ENCODE measurements at places on chromosomes 1 and 21.

GRCh38 chr1:154352245-154352580, 26.9 kb downstream of the ATP8B2 start:
- DNase-seq = peak; percentile 42

DNA sequence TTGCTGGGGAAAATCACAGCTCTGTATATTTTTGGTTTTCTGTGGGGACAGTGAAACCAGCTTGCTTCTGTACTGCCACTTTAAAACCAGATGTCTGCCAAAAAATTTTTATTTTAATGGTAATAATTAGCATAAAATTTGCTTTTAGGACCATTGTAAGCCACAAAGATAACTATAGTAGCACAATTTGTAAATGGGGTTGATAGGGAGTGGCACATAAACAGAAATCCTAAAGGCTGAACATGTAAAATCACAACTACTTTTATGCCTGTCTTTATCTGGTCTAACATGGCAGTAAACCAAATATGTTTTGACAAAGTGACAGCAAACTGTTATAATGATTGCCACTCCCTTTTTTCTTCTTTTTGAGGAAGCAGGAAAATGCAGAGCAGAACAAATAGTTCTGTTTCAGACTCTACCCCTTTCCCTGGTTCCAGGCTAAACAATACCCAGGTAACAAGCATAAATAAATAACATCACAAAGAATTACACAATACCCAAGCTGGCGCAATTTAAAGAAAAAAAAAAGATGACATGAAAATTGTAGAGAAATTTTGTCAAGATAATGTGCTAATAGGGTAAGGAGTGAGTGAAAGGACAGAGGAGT, 24.0 kb upstream of the CCDC181 start:
- DNase-seq = no peak

- DNase-seq = no peak
Observed at GRCh38 chr1:184743062-184743756, 11.4 kb downstream of the EDEM3 start.

- no peak for DNase-seq
Observed at GRCh38 chr1:190599670-190600069, 122.0 kb upstream of the BRINP3 start.

GRCh38 chr1:244254467-244254866, 197.2 kb downstream of the ADSS2 start:
- no peak for DNase-seq

GRCh38 chr1:29901624-29902325, 665.5 kb downstream of the PTPRU start:
- DNase-seq = peak; percentile 58

DNA sequence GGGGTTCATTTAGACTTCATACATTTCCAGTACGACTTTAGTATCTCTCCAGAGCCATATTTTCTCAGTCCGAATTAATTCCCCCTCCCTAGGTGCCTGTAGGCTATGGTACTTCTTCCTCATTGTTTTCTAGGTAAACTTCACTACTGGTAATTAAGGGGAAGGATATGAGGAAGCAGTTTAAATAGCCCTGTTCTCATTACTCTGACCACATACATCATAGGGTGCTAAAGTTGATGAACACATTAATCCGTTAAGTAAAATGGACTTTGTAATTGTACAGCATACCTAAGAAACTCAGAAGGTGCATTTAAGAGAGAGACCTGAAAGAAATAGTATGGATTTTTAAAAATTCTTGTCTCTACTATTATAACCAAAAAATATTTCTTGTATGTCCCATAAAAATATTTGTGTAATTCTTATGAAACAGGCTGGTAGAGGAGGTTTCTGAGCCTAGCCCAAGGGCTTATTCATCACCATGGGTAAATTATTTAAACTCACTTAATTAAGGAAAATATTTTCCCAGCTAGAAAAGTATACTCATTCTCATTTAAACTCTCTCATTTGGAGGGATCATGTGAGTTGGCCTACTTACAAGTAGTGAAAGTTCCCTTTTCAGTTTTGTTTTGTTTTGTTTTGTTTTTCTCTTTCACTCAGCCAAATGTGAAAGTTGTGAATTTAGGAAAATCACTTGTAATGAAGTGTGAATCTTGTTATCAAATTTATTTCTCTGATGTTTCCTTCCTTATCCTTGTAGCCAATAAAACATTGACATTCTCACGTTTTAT, 2.0 kb downstream of the PRMT6 start:
- DNase-seq = no peak

DNA sequence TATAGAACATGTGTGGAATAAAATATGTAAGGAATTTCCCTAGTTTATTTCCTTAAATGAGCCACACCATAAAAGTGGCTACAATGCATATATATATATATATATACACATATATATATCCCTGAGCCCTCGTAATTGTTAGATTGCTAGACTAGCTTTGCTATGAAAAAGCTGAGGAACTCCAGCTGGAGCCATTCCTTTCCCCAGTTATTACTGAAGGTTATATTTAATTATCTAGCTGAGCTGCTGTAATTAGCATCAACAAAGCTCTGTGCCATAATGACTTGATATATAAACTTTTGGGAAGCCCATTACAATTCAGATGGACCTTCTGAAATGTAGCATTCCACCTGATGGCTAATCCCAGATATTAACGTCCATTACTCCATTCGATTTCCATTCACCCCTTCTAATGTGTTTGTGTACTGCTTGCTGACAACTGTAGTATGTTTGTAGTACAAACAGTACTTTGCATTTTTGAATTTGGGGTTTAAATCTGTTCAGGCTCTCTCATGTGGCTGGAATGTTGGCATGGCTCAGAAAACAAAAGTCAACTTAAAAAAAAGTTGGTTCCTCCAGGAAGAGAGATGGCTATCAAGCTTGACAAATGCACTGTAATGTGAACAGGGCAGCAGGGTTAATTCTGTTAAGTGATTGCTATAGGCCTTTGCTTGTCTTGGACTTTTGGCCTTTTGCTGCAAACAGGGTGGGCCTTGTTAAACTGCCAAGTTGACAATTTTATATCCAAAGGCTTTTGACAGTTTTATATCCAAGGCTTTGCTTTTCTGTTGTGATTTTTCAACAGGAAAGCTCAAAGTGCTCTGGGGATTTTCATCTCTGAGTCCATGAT, 170.0 kb downstream of the LTN1 start:
- DNase-seq = no peak

GRCh38 chr1:39275836-39276507, 71.5 kb downstream of the MACF1 start:
- DNase-seq = no peak

- peak; percentile 86 for DNase-seq
Observed at GRCh38 chr1:23169727-23170335, 1.2 kb upstream of the LUZP1 start.

GRCh38 chr1:37037690-37038089, 3.4 kb upstream of the GRIK3 start:
- DNase-seq = no peak

GRCh38 chr1:232974971-232975370, 24.6 kb downstream of the NTPCR start:
- DNase-seq = no peak

DNA sequence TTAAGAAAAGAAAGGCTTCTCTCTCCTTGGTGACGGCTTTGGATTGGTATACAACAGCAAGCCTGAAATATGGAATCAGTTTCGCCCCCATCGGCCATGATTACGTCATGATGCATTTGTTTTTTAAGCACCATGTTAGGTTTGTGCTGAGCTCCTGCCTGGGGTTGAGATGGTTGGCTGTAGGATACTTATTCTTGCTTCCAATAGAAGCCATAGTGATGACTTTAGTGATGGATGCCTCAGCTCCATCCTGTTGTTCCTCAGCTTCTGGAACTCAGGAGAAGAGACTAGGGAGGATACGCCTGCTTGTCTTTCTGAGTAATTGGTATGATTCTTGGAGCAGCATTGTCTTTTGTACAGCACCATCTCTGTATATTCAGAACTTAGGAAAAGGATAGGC, 14.7 kb downstream of the XCL1 start:
- no peak for DNase-seq

- DNase-seq = peak; percentile 12
Observed at GRCh38 chr1:236489710-236490377, 33.9 kb upstream of the LGALS8 start.

- no peak for DNase-seq
Observed at GRCh38 chr1:233479110-233479890, 134.6 kb upstream of the KCNK1 start.

DNA sequence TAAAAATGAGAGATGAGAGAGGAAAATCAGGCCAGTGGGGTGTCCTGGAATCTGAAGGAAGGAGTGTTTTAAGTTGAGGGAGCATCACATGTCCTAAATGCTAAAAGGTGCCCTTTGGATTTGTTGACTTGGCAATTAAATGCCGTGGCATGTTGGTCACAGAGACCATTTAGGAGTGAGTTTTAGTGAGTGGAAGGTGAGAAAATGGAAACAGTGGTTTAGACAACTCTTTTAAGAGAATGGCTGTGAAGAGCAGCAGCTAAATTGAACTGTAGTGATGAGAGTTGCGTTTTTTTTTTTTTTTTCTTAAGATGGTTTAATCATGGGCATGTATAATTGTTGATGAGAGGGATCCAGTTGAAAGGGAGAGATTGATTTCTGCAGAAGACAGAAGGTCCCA, 95.0 kb downstream of the S1PR1 start:
- DNase-seq = no peak

DNA sequence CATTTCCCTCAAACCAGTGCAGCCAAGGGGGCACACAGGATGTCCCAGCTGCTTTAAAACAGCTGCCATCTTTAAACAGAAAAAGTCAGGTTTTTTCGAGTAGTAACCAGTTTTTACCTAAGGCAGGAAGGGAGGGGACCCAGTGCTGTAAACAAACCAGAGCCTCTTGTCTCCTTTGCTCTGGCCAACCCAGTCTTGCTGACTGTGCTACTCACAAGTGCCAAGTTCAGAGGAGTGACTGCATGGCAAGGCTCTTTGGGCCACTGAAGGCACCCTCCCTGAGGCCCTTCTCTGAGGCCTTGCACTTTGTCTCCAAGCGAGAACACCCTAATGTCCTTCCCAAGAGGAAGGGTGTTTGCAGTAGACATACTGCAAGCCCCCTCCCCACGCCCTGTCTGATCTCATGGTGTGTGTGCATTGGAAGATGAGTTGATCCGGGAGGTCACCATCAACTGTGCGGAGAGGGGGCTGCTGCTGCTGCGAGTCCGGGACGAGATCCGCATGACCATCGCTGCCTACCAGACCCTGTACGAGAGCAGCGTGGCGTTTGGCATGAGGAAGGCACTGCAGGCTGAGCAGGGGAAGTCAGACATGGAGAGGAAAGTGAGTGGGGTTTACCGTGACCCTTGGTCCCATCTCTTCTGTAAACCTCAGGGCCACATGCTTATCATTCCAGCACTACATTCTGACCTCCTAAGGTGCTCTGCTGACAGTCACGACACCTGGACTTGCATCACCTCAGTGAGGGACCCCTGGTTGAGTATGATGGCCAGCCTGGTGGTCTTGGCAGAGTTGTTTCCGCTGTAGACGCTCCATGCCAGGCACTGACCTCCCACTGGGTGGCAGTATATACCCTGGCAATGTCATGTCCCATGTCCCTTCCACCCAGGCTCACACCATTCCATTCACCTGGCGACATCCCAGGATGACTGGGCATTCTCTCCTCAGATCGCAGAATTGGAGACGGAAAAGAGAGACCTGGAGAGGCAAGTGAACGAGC, 4.7 kb downstream of the DNALI1 start:
- DNase-seq = no peak

- no peak for DNase-seq
Observed at GRCh38 chr21:39637197-39637970, 24.6 kb downstream of the B3GALT5 start.

DNA sequence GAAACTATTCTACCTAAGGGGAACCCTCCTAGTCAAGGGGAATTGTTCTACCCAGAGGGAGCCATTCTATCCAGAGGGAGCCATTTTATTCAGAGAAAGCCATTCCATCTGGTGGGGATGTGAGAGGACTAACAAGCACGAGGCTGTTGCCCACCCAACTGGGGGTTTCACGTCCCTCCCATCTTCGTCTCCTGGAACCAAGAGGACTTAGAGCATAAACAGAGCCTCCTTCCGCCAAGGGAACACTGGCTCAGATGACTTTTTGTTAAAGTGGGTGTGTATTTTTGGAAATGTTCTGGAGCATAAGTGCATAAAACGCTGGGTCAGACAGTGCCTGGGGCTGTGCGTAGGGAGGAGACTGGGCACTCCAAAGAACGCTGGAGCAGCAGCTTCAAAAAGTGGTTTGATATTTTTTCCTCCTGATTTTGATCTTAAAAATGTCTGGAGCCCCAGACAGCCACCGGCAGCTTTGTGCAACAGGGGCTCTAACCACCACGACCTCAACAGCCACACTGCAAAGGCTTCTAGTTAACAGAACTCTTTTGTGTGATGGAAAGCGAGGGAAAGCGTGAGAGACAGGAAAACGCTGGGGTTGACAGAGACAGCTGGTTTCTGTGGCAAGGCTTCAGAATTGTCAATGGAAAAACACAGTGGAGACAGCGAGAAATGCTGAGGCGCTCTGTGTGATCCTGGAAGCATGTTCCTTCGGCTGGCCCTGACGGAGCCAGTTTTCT, 363.6 kb upstream of the CAMK1G start:
- no peak for DNase-seq

DNA sequence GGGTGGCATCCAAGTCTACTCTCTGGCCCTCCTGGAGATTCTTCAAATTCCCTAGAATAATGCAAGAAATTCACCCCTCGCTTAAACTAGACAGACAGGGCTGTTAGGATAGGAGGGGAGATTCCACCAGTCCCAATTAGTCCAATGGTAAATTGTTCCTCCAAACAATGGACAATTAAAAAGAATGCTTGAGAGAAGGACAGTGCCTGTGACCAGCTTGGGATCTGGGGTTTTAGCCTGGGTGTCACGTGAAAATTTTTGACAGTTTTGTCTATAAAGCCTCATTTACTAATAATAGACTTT, 177.7 kb upstream of the RAB4A start:
- no peak for DNase-seq

DNA sequence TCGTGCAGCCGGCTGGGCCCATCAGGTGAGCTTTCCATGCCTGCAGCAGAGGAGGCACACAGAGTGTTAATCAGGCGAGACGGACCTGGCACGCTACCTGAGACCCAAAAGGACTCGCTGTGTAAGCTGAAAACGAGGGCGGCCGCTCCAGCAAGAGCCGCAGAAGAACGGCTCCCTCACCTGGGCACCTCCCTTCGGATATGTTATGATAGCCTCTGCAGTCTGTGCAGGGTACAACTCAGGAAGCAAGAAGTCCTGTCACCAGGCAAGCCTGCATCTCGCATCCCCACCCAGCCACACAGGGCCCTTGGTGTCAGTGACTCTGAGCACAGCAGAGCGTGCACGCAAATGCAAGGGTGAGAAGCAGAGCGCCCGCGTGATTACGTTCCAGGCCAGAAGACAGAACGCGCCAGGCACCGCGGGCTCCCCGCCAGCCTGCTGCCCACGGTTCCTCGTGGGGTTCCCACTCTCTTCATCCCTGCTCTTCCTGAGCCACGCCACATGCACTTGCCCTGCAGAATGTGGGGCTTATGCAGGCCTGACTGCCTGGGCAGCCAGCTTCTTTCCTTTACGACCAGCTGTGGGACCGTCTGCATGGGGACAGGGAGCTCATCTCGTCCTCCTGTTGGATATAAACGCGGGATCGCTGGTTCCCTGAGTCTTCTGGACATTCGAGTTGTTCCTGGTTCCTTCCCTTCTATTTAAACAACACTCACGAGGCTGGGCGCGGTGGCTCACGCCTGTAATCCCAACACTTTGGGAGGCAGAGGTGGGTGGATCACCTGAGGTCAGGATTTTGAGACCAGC, 20.2 kb upstream of the LRRC47 start:
- no peak for DNase-seq
